ENCODE measurements at places on chromosomes 5 and 9.
A peak's percentile ranks its signal among the peaks of the same experiment; 100 is the strongest.

DNA sequence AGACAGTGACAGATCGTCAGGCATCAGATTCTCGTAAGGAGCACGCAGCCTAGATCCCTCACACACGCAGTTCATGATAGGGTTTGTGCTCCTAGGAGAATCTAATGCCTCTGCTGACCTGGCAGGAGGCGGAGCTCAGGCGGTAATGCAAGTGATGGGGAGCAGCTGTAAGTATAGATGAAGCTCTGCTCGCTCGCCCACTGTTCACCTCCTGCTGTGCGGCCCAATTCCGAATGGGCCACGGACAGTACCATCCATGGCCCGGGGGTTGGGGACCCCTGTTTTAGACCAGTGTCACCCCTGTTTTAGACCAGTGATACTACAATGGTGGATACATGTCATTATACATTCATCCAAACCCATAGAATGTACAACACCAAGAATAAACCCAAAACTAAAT is 4.0 kb upstream of the ARSB start:
- no peak for DNase-seq

DNA sequence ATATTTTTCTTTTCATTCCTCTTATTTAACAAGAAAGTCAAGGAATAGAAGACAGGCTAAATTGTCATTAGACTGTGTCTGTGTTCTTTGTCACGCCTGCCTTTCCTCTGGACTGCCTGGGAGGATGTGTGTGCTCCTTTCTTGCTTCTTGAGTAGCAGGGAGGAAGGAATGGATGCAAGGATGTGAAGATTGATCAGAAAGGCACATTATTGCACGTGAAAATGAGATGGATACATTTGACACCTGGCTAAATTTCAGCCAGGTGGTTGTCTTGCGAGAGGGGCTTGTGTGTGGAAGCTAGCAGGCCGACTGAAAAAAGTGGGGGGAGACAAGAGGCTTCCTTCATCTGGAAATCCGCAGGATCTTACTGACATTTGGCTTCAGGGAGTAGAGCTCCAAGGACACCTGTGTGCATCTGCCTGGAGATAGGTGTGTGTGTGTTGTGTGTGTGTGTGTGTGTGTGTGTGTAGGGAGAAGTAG is 200.1 kb downstream of the MEF2C start:
- no peak for DNase-seq

GRCh38 chr5:148209151-148209770 is 6.4 kb downstream of the SPINK6 start:
- DNase-seq, result no peak

DNA sequence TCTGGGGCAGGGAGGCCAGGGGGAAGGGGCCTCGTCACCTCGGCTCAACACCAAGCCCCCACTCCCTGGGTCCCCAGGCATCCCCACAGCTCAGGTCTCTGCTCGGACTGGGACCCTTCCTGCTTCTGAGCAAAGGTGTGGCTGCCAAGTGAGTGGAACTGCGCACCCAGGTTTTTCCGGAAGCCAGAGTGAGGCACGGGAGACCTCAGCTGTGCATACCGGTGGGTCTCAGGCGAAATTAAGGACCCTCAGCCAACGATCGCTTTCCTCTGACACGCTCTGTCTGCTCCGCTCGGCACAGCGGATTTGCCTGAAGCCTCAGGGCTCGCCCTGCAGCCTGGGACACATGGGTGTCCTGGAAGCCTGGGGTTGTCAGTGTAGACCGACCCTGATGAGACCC is 41.0 kb upstream of the IRX4 start:
- no peak for DNase-seq

GRCh38 chr5:39948867-39949468 is 524.2 kb upstream of the DAB2 start:
- DNase-seq, result peak; percentile 71

DNA sequence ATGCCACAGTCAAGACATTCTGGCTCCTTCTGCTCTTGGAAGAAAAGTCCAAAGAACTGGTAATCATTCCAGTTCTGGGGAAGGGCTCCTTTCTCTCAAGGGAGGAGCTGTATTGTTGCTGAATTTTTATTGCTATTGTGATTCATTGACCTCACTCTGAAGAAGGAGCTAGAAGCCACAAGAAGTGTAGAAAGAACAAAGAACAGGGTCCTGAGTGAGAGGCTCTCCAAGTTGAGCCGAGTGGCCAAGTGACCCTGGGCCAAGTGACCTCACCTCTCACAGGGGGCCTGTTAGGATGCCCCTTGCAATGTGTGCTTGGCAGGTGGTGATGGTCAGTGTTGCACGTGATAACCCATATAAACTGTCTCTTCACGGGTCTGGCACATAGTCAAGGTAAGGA is 173.3 kb downstream of the FGF18 start:
- no peak for DNase-seq

- DNase-seq, result peak; percentile 61
Measured at GRCh38 chr5:36743891-36744772, 132.4 kb upstream of the NIPBL start.

GRCh38 chr5:103674739-103675138 is 112.2 kb upstream of the NUDT12 start:
- no peak for DNase-seq

- DNase-seq, result peak; percentile 94
Measured at GRCh38 chr9:88776717-88777497, 214.4 kb upstream of the S1PR3 start.

- peak; percentile 98 for DNase-seq
Measured at GRCh38 chr9:2053883-2054845, 39.0 kb downstream of the SMARCA2 start.

Data from renal cortical epithelial cell (primary cell).